Nephron progenitor cell (in vitro differentiated cells): ENCODE measurements at places on chromosomes 5 and 9.
A peak's percentile ranks its signal among the peaks of the same experiment; 100 is the strongest.

DNA sequence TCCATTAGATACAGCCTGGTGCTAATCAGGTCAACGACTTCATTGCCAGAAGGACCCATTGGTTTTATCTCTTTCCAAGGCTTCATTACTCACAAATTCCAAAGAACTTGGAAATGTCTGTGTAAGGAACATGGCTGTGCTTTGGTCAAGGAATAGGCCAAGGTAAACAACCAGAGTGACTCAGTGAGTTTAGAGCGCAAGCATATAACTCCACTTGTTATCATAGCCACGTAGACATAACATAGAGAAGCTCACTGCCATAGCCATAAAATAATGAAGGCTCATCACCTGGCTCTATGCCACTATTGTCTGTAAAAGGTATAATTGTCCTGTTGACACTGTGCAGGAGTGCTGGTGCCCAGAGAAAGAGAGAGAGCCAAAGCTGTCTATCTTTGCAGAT, 139.3 kb upstream of the PLCXD3 start:
- no peaks in the 10 kb centered on the region for H3K27me3 ChIP-seq
- H3K36me3 ChIP-seq = no peaks in the 10 kb centered on the region

- peaks cover 32% of the 10 kb centered on the region for H3K4me1 ChIP-seq
- DNase-seq = no peak
- H3K36me3 ChIP-seq = peaks cover 15% of the 10 kb centered on the region
- H3K27ac ChIP-seq = peak overlapping the region; percentile 98
Measured at GRCh38 chr5:57172466-57173318, 1.2 kb upstream of the GPBP1 start.

DNA sequence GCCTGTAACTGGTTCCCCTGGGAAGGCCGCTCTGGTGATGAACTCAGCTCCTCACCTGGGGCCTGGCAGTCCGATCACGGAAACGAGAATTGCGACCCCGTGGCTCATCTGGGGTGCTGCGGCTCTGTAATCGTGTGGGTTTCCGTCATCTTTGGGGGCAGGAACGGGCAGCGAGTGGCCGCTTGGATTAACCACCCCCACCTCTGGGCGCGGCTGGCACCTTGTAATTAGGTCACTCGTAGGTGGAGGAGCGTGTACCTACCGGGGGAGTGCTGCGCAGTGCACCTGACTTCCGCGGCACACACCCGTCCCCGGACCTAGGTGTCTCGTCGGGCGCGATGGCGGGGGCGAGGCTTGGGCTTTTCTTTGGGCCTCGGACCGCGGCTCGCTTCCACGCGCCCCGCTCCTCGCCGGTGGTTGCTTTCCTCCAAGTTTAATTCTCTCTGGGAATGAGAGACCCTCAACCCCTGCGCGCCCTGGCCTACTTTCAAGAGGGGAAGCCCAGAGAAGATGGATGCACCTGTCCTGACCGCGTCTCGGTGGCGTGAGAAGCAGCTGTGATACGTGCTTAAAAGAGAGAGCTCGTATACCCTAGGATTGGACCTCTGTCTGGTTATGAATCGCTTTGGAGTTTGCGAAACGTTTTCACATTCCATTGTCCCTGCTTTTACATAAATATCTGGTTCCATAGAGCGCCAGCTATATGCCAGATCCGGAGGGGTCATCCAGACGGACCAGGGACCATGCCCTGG, 744 bp upstream of the PPP2CA start:
- peaks cover 18% of the 10 kb centered on the region for H3K36me3 ChIP-seq
- DNase-seq = peak; percentile 40
- peak overlapping the region; percentile 99 for H3K4me3 ChIP-seq
- peaks cover 48% of the 10 kb centered on the region for H3K4me1 ChIP-seq
- H3K27ac ChIP-seq = peak overlapping the region; percentile 100

DNA sequence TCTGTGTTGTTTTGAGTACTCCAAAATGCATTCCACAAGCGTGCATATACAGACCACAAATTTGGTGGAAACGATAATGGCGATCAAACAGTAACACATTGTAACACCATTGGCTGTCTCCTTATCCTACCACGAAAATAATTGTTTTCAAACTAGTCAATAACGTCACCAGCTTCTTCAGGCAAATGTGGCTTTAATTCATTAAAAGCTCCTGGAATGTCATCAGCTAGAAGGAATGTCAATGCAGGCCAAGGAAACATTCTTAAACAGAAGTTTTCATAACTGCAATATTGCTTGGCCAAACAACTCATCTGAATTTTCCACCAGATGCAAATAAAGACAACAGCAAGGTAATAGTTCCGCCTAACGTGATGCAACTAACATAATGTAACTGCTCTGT, 71.6 kb upstream of the XPA start:
- no peaks in the 10 kb centered on the region for H3K36me3 ChIP-seq
- H3K27ac ChIP-seq = no peak overlapping the region
- no peaks in the 10 kb centered on the region for H3K4me1 ChIP-seq
- peaks cover 35% of the 10 kb centered on the region for H3K27me3 ChIP-seq

- no peaks in the 10 kb centered on the region for H3K27me3 ChIP-seq
- no peaks in the 10 kb centered on the region for H3K36me3 ChIP-seq
- peaks cover 17% of the 10 kb centered on the region for H3K4me1 ChIP-seq
- no peak overlapping the region for H3K27ac ChIP-seq
- H3K4me3 ChIP-seq = no peak overlapping the region
Measured at GRCh38 chr5:40991981-40992559, 79.1 kb downstream of the MROH2B start.

DNA sequence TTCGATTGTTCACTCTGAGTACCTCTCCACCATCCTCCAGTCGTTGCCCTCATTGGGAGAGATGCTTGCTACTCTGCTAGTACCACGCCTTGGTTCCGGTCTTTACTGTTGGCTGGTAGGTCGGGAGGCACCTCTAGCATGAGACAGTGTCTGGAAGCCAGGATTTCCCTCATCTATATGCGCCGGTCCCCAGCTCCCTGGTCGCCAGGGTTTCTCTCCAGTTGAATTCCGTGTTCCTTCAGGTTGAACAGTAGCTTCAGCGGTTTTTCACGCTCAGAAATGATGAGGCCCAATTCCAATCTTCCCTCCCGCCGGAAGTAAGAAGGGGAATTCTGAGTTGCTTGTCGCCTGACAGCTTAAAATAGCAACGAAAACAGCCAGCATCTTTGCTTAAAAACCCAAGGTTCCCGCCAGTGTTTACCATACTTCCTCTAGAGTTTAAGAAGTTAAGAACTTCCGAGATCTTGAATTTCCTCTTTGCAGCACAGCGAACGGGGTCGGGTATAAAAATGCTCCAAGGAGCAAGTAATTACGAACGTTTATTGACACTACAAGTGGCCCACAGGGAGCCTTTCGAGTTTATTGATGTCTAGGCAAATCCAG, 1.3 kb upstream of the ST8SIA4 start:
- H3K4me1 ChIP-seq = peaks cover 44% of the 10 kb centered on the region
- H3K27me3 ChIP-seq = peaks cover 48% of the 10 kb centered on the region
- H3K27ac ChIP-seq = no peak overlapping the region
- DNase-seq = no peak

GRCh38 chr5:21049901-21050300, 1061.9 kb upstream of the CDH18 start:
- H3K27me3 ChIP-seq = no peaks in the 10 kb centered on the region
- H3K4me1 ChIP-seq = no peaks in the 10 kb centered on the region
- no peaks in the 10 kb centered on the region for H3K36me3 ChIP-seq
- no peak overlapping the region for H3K4me3 ChIP-seq
- DNase-seq = no peak
